Activated naive CD8-positive, alpha-beta T cell treated with anti-CD3 and anti-CD28 coated beads for 36 hours (primary cell): ENCODE measurements at places on chromosomes 16 and 17. TPM values are rescaled to one million over a fixed set of nuclear protein-coding genes. Genes with fewer than 3 reads are reported as not detected.

Gene MT1E
- 68.9 TPM for total RNA-seq

DNA sequence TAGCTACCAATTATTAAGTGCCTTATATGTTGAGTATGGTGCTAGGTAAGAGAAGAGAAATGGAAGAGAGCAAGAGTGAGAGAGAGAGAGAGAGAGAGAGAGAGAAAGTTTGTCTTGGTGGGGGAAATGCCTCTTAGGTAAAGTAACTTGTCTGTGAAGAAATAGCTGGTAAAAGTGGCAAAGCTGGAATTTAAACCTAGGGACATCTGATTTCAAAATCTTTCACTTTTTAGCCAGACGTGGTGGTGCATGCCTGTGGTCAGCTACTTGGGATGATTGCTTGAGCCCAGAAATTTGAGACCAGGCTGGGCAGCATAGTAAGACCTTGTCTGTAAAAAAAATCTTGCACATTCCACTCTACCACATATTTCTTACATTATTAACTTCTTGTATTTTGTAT lies 23.0 kb upstream of the CDR2 start:
- DNase-seq = no peak

- DNase-seq = no peak
These were observed 44.6 kb downstream of the NDEL1 start for GRCh38 chr17:8480011-8480976.

GRCh38 chr16:3841729-3842508 lies 38.6 kb downstream of the CREBBP start:
- DNase-seq = no peak

GRCh38 chr16:64993464-64993863 lies 128.4 kb downstream of the CDH11 start:
- no peak for DNase-seq

DNA sequence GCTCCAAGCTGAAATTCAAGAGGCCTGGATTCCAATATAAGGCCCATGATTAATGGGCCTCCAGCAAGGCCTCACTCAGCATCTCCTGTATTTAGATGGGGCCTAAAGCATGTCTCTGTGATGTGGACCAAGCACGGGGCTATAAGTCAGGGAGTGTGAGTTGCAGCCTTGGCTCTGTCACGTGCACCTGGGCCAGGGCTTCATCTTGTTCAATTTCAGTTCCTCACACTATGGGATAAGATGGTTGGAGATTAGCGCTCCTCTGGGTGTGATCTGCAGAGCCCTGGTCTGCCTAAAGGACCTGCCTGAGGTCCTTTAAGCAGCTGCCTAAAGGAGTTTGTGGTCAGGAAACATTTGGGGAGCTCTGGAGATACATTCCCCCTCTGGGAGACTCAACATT lies 25.2 kb downstream of the KLHL36 start:
- no peak for DNase-seq

GRCh38 chr16:80680839-80681238 lies 123.6 kb downstream of the CDYL2 start:
- DNase-seq = no peak
